Inflammatory macrophage (primary cell): ENCODE measurements at places on chromosomes 2 and 18.

DNA sequence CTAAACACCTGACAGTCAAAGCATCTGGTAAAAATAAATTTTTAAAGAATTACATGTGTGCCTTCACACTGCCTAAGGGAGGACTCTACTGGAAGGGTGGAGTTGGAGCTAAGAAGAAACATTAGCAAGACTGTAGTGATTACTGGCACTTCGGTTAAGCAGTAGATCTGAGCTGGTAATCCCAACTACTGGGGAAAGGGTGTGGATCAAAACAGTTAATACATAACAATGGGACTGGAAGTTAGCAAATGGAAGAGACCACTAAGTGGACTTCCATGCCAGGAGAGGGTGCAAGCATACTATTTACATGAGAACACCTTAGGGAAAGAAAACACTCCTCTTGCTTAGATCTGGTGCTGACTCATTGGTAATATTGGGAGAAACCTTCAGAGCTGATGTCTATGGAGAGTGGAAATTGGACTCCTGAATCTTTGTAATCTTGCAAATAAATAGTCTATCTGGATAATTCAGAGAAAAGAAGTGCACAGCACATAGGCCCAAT is 519.6 kb upstream of the LINC00305 start:
- DNase-seq = no peak

GRCh38 chr2:108383146-108383830 is 5.5 kb downstream of the SULT1C4 start:
- no peak for DNase-seq

GRCh38 chr2:232322560-232323327 is 55.8 kb upstream of the ALPP start:
- DNase-seq = no peak

DNA sequence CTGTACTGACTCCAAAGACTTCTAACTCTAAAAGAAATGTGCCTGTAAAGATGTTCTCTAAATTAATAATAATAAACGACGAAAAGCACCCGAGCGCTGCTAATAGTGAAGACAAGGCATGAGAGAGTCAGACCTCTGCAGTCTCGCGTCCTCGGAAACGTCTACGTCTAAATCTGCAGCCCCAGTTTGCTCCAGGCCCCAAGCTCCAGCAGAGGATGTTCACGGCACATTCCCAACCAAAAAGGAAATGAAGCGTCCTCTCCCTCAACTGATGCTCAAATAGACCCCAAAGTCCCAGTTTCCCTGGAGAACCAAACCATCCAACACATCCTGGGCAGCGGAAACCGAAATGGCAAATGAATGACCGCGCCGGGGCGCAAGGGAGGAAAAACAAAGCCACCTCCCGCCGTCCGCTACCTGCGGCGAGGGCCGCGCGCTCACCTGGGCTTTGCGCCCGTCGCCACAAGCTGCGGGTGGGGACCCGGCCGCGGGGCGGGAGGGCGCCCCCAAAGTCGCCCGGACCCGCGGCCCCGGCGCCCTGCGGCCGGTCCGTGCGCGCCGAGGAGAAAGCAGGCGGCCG is 47.1 kb upstream of the CCDC150 start:
- DNase-seq = no peak

- no peak for DNase-seq
These were observed 2037.8 kb upstream of the LRRTM1 start for GRCh38 chr2:82342356-82342755.

DNA sequence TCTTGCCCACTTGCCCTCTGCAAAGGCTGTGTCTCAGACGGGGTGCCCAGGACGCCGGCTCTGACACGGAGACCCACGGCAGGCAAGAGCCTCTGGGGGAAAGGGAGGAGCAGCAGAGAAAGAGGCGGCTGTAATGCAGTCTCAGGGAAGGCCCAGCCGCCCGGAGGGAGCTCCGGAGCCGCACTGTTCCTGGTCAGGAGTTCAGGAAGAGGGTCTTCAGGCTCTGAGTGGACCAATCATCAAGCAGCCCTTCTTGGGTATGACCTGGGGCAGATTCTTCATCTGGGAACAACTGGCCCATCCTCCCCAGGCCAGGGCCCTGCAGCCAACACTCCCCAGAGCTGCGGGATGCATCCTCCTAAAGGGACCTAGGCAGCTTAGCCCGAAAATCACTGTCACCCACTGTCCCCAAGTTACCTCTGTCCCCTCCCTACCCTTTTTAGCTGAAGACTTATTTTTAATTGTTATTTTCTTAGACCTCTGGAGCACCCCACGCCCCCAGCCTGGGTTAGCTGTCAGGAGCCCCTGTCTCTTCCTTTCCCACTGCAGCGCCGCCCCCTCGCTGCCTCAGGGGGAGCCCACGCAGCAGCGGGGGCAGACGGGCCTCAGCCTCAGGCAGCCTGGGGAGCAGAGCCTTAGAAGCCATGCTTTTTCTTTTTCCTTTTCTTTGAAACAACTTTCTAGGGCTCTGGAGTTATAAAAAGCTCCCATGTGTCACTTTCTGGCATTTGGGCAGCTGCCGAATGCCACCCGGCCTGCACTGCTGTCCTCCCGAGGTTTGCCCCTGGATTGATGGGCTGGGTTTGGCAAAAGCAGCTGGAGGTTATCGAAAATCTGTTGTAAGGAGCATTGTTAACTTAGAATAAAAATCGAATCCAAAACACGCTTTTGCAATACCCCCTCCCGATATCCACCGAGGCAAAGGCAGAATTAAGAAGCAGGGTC is 644 bp upstream of the NEU2 start:
- DNase-seq = no peak

GRCh38 chr2:159873258-159873657 is 75.2 kb upstream of the CD302 start:
- peak; percentile 10 for DNase-seq

- no peak for DNase-seq
These were observed 2.6 kb upstream of the RBM43 start for GRCh38 chr2:151264157-151264825.

- no peak for DNase-seq
These were observed 54.9 kb downstream of the FHOD3 start for GRCh38 chr18:36352384-36352783.

- DNase-seq = no peak
These were observed 1.2 kb downstream of the HOXD4 start for GRCh38 chr2:176152350-176153181.

DNA sequence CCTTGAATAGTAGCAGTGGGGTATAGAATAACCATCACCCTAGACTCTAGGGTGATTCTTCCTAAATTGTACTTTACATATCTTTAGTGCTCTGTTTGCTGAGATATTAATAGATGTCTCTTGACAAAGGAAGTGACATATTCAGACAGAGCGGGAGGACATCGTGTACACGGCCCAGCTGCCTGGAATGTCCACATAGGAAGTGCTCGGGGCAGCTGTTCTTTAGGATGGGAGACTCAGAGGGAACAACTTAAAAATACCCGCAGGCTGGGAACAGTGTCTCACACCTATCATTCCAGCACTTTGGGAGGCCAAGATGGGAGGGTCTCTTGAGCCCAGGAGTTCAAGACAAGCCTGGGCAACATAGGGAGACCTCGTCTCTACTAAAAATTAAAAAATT is 206.1 kb downstream of the FAM210A start:
- DNase-seq = no peak

DNA sequence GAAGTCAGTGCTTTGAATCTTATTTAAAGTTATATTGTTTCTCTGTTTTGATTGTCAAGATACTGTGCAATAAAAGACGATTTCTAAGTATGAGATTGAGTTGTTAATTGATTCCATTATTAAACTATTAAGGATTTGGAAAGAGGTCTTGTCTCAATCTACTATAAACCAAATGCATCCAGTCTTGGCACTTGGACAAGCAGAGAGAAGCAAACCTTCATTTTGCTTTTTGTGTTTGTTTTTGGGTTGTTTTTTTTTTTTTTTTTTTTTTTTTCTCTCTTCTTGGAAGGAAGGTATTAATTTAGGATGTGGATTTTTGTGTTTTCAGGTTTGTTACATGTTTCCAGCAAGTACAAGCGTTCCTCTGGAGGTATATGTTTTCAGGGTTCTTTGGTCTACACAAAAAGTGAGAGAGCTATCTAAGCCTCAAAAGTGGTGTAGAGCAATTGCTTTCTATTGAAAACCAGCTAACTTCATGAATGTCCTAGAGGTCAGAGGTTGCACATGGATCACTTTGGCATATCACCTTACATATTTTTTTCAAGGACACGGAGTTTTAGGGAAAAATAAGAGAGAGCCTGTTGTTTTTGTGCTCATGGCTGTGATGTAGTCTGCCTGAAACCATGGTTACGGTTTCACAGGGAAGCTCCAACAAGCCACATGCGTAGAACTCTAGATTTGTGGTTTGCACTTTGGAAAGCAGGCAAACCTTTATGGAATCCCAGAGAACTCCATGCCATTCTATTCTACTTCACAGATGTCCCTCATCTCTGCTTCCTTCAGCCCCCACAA is 1.8 kb downstream of the PRKCE start:
- no peak for DNase-seq
